ENCODE measurements at places on chromosomes 3 and 15.

DNA sequence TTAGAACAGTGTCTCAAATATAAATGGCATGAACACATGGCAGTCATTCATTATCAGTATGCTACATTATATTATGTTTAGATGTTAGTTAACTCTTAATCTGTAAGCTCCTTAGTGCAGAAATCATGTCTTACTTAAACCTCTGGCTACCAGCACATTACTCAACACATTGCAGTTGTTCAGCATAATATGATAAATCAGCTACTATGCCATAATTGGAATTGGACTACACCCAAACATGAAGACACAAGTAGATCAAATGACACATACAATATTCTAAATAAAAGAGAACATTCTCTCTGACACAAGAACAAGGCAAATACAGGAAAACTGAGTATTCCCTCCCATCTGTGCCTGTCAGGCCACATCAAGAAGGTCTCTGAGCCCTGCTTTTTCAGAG, 116.1 kb downstream of the PCCB start:
- no peak for DNase-seq

DNA sequence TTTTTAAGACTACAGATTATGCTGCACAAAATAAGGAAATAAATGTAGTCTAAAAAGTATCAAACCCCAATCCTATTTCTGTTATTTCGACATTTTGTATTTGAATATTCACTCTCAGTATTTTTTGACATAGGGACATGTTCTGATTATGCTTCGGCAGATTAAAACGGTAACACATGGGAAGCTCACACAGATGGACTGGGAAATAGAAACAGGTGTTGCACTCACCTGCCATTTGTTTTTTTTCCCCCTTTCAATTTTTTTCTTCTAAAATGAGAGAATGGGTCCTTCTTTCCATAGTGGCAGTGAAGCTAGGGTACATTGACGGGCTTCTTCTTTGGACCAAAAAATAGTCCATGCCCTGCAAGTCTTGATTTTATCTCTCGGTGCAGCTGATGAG, 163.1 kb downstream of the MYRIP start:
- no peak for DNase-seq

DNA sequence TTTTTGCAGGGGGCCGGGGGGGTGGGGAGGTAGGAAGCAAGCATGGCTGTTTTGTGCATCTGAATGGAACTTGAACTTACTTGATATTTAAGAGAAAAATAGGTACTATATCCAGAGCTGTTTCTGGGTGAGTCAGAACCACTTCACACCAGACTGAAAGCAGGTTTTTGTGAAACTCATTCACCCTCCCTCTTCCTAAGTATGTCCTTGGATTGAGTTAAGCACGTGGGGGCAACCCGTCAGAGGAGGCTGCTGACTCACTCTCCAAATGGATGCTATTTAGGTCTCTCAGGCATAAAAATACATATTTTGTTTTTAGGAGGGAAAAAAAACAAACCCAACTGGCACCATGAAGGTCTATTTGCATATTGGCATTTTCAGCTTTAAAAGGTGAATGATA, 270.3 kb downstream of the RYR3 start:
- DNase-seq: no peak

GRCh38 chr15:69693059-69693458, 240.4 kb downstream of the RPLP1 start:
- DNase-seq: no peak

DNA sequence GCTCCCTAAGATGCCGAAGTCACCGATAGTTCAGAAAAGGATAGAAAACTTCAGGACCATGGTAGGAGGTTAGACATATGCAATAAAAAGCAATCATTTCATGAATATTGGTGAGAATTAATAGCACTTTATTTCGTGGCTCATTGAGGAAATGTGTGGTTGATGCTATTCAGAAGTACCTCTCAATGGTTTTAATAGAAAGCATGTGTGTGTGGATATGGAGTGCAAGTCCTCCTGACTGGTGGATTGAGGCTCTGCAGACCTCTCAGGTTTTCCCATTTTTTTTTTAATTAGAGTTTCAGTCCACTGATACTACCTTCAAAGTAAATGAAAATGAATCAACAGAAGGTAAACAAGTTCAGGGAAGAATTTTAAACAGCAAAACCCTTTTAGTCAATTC, 384.3 kb upstream of the RARB start:
- DNase-seq: no peak

- no peak for DNase-seq
Measured at GRCh38 chr15:70077188-70078147, 20.2 kb downstream of the TLE3 start.

DNA sequence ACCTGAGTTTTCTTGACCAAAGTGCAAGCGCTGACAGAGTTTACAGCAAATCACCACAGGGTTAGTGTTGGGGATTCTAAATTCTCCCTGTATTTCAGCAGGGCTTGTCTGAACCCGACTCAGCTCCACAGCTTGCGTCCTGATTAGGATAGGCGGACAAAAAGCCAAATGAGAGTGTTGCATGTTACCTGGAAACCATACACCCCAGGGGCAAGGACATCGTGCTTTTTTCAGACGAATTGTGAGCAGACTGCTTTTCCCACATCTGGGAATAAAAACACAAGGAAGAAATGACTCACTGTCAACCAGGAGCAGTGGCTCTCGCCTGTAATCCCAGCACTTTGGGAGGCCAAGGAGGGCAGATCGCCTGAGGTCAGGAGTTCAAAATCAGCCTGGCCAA, 3.0 kb downstream of the DZIP1L start:
- no peak for DNase-seq

Measured in MM.1S (cell line).